Melanocyte of skin (primary cell): ENCODE measurements at places on chromosomes 16 and 17. TPM values are rescaled to one million over a fixed set of nuclear protein-coding genes. Genes with fewer than 3 reads are reported as not detected.

KLHL10 gene
- total RNA-seq = under 0.01 TPM in 1 of 2 replicates, not detected in the other

TBC1D3I gene
- 1.5 TPM in 1 of 2 replicates, not detected in the other for total RNA-seq

CDRT15 gene
- total RNA-seq = not detected in 2 replicates

CCDC154 gene
- 0.67 and 1.4 TPM in 2 replicates for total RNA-seq

NEUROD2 gene
- total RNA-seq = not detected in 2 replicates

TAC4 gene
- not detected in 2 replicates for total RNA-seq

ABCC11 gene
- 0.34 TPM in 1 of 2 replicates, not detected in the other for total RNA-seq

RPRML gene
- not detected in 2 replicates for total RNA-seq

C16orf54 gene
- total RNA-seq = not detected in 2 replicates

PHOSPHO1 gene
- total RNA-seq = 0.34 TPM in 1 of 2 replicates, not detected in the other

TEDC2 gene
- 7.3 and 7.6 TPM in 2 replicates for total RNA-seq

ZNF267 gene
- total RNA-seq = 15.6 and 19.6 TPM in 2 replicates

G6PC1 gene
- total RNA-seq = under 0.01 TPM in 1 of 2 replicates, not detected in the other

NHERF1 gene
- total RNA-seq = 15.9 and 21.6 TPM in 2 replicates

KRT38 gene
- not detected in 2 replicates for total RNA-seq

CCR7 gene
- total RNA-seq = not detected in 2 replicates

NAGS gene
- 0.34 and 0.36 TPM in 2 replicates for total RNA-seq

THRA gene
- 21.1 and 24.1 TPM in 2 replicates for total RNA-seq

PERCC1 gene
- total RNA-seq = not detected in 2 replicates

KRTAP4-5 gene
- total RNA-seq = not detected in 2 replicates

HBQ1 gene
- total RNA-seq = 1.4 TPM in 1 of 2 replicates, not detected in the other

TBC1D16 gene
- 488 and 510 TPM in 2 replicates for total RNA-seq

ZFP3 gene
- total RNA-seq = 1.7 and 1.8 TPM in 2 replicates

RNF157 gene
- 9.0 and 27.6 TPM in 2 replicates for total RNA-seq

TRPV3 gene
- 1.3 and 3.7 TPM in 2 replicates for total RNA-seq

CCL5 gene
- total RNA-seq = 0.31 and 0.67 TPM in 2 replicates
